Suppressor macrophage treated with lipopolysaccharide for 1 hour (primary cell): ENCODE measurements at places on chromosomes 11 and 22.

DNA sequence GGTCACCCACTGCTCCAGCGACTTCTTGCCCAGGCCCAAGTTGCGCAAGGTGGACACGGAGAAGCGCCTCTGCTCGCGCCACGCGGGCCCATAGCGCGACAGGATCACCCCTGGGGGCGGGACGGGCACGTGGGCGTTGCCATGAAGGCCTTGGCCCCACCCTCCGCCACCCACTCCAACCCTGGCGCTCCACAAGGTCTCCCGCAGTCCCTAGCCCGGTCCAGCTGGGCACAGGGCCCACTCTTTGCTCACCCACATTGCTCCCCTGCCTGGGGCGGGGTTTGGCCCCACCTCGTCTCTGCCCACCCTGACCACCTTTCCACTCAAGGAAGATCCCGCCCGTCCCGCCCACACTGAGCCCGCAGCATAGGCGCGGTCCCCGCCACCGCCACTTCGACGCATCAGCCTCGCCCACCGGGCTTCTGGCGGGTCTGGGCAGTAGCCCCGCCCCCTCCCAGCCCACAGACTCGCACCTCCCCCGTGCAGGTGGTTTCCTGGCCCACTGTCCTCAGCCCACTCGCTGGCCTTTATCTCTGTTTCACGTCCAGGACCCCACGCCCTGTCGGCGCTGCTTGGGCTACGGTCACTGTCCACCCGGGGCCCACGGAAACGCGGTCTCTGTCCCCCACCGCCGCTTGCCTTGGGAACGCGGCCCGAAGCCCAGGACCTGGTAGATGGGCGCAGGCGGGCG lies 12.3 kb upstream of the CYP2D6 start:
- DNase-seq: no peak

GRCh38 chr11:82889133-82890001 lies 10.9 kb downstream of the PRCP start:
- DNase-seq: peak; percentile 63

GRCh38 chr11:116467823-116468222 lies 305.0 kb downstream of the BUD13 start:
- no peak for DNase-seq

DNA sequence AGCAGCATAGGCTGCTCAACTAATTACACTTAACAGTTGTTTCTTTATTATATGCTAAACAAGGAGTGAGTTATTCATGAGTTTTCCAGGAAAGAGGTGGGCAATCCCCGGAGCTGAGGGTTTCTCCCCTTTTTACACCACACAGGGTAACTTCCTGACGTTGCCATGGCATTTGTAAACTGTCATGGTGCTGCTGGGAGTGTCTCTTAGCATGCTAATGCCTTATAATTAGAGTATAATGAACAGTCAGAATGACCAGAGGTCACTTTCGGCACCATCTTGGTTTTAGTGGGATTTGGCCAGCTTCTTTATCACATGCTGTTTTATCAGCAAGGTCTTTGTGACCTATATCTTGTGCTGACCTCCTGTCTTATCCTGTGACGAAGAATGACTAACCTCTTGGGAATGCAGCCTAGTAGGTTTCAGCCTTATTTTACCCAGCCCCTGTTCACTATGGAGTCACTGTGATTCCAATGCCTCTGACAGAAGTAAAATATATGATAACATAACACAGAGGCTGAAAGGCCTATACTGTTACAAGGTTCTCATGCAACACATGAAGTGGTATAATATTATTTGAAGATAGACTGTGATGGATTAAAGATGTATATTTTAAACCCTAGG lies 41.3 kb upstream of the RDX start:
- DNase-seq: peak; percentile 30

DNA sequence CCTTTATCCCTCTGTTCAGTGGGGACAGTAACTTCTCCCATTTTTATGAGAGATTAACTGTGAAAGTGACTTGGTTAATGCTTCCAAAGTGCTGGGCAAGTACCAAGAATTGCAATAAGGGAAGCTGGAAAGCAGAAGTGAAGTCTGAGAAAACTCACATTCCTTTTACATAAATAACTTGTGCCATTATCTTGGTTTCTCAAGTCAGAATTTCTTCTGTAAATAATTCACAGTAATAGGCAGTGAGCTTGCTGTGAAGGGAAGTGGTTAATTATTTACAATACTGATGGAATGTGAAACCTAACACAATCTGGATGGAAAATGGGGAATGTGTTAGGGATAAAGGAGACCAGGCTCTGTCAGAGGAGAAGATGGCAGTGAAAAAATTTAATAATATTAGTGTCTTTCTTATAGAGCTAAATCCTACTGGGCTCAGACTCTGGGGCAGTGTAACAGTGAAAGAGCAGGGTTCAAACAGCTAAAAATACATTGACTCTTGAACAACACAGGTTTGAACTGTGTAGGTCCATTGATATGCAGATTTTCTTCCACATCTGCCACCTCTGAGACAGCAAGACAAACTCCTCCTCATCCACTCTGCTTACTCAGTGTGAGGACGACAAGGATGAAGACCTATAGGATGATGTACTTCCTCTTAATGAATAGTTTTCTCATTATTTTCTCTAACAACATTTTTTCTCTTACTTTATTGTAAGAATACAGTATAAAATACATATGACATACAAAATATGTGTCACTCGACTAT lies 251.5 kb upstream of the ISX start:
- peak; percentile 10 for DNase-seq

- no peak for DNase-seq
Observed at GRCh38 chr22:28917747-28918549, 34.6 kb downstream of the ZNRF3 start.

- DNase-seq: no peak
Observed at GRCh38 chr11:122734848-122735496, 79.5 kb downstream of the UBASH3B start.

DNA sequence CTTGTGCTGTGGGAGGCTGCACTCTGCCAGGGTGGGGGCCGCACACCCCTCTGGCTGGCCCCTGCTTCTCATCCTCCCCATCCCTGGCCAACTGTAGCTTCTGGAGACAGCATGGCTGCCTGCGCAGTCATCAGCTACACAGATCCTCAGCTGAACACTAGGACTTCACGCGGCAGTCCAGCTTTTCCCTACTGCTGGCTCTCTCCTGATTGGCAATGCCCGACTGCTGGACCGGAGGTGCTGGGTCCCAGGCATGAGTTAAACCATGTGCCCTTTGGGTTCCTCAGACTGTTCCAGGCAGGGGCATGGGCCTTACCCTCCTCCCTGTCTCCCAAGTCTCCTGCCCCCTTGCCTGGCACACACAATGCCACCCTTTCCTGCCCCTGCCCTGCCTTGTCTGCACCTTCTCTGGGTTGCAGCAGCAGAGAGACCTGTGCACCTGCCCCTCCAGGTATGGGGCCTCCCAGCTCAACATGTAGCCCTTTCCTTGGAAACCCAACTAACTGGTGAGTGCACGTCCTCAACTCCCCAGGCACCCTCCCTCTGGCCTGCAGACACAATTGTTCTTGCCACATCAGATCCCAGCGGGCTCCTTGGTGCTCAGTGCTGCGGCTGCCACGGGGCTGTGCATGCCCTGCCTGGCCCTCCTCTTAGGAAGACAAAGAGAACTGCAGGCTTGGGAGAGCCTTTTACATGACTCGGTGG lies 1039.2 kb downstream of the TBC1D22A start:
- no peak for DNase-seq

- DNase-seq: no peak
Observed at GRCh38 chr22:37752189-37753087, 55.3 kb upstream of the GCAT start.

- DNase-seq: no peak
Observed at GRCh38 chr11:81420668-81421250, 1312.9 kb downstream of the FAM181B start.

DNA sequence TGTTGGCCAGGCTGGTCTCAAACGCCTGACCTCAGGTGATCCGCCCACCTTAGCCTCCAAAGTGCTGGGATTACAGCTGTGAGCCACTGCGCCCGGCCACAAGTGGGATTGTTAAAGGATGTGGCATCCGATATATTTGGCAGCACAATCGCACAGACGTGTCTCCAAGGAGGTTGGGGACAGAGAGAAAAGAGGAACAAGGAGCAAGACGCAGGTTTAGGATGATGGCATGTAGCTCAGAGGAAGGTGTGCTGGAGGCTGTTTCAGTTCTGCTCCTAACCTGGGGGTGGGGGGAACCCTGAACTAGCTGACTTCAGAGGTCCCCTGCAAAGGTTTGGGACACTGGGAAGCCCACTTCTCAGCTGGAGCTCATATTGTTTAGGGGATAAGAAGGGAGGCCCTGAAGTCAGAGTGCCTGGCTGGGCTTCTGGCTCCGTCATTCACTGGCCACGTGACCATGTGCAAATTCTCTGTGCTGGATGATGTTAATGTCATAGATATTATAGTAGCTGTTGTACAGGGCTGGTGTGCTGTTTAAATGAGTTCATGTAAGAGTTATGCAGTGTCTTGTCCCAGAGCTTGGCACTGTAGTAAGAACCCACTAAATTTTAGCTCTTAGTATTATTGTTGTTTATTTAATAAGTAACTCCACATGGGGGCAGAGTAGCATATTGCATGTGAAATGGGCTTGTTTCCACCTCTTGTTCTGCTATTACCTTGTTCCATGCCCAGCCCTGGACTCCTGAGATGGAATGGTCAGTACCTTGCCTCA lies 129.7 kb downstream of the ST3GAL4 start:
- DNase-seq: no peak

DNA sequence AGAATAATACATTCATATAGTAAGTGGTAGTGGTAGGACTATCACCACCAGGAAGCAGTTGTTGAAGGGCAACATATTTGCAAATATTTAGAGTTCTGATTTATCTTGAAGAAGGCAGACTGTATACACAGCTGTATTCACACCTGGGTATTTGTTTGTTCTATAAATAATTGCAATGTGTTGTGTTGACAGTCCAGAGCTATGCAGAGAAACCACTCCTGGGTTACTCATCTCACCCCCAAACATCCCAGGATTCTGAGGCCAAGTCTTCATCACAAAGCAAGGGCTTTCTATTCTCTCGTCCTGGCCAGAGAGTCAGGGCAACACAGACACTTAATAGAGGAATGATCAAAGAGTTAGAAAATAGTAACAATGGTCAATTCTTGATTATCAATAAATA lies 102.1 kb upstream of the FAT3 start:
- no peak for DNase-seq

GRCh38 chr11:45924036-45924915 lies 1.8 kb downstream of the LARGE2 start:
- no peak for DNase-seq

- no peak for DNase-seq
Observed at GRCh38 chr11:102268985-102269470, 48.3 kb upstream of the BIRC3 start.

DNA sequence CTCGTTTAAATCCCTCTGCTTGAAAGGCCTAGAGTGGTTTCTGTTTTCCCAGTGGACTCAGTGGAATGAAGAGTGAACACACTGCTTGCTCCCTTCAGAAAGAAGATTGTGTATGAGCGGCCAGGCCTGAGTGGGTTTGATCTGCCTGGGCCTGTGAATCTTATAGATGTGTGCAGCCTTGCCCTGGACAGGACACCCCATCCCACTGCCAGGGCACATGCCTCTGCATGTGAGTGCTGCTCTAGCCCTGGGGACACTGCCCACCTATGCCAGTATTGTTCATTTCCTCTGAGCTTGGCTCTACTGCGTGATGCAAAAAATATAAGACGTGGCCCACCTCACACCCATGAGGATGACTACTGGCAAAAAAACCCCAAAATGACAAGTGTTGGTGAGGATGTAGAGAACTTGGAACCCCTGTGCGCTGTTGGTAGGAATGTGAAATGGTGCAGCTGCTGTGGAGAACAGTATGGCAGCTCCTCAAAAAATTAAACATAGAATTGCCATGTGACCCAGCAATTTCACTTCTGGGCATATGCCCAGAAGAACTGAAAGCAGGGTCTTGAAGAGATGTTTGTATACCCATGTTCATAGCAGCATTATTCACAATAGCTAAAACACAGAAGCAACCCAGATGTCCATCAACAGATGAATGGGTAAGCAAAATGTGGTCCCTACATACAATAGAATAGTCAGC lies 27.3 kb upstream of the NECTIN1 start:
- DNase-seq: no peak

DNA sequence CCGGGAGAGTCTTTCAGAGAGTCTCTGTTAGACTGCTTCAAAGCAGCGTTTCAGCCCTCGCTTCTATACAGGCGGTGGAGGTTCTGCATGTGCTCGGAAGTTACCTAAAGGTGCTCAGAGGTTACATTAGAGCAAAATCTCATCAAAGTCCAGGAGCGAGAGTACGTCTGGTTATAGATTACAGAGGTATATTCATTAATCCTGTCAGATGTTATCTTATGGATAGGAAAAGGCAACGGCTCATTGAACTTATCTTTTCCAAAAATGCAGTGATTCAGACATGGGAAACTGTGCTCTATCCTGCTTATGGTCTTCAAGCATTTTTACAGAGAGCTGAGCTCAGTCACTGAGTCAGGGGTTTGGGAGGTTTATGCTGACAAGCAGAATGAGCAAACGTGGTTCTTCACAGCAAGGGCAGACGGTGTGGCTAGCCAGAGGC lies 9.1 kb upstream of the ZBED5 start:
- no peak for DNase-seq

- DNase-seq: no peak
Observed at GRCh38 chr11:77590194-77590782, 535 bp downstream of the AQP11 start.

DNA sequence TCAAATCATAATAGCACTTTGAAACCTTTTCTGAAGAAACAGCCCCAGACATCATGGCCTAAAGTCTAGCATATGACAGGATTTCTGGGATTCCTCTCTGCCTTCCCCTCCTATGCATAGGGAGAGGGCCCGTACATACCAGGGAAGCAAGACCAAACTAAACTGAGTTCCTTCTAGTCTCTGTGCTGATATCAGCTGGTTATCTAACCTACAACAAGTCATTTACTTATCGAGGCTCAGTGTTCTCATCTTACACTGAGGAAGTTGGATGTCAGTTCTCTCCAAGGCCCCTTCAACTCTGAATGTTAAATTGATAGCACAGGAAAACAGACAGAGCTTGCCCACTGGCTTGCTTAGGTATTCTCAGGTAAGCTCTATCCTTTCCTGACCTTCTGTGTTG lies 17.0 kb upstream of the GRIK4 start:
- no peak for DNase-seq

DNA sequence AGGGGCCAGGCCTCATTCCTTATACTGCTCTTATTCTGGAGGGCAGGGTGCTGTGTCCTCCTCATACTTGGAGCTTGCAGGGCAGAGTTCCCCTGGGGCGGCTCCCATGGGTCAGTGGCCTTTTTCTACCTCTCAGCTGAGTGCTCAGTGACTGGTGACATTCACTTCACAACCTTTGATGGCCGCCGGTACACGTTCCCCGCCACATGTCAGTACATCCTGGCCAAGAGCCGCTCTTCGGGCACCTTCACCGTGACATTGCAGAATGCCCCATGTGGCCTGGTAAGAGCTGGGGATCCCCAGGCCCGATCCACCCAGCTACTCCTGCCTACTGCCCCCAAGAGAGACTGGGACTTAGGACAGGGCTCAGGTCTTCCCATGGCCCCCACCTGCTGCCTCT lies 14.5 kb downstream of the OTOG start:
- DNase-seq: no peak

DNA sequence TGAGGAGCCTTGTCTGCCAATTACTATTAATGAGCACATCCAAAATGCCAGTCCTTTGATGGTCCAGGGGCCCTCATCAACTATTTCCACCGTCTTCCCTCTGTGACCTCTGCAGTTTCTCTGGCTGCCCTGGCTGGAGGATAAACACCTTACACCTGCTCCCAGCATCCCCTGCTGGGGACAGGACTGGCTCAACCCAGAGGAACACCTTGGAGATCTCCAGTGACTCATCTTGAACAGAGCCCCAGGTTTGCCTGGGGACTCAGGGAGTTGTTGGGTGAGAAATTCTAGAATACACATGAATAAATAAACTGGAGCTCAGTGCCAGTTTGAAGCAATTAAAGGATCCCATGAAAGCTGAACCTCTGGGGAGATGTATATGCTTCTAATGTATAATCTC lies 24.0 kb upstream of the ELF5 start:
- no peak for DNase-seq
